ENCODE measurements at places on chromosomes 3 and 15.
A peak's percentile ranks its signal among the peaks of the same experiment; 100 is the strongest.

GRCh38 chr3:71172951-71173350 is 410.6 kb downstream of the FOXP1 start:
- no peak for DNase-seq

- DNase-seq: no peak
These were observed 538.6 kb downstream of the NR2F2 start for GRCh38 chr15:96869122-96869521.

DNA sequence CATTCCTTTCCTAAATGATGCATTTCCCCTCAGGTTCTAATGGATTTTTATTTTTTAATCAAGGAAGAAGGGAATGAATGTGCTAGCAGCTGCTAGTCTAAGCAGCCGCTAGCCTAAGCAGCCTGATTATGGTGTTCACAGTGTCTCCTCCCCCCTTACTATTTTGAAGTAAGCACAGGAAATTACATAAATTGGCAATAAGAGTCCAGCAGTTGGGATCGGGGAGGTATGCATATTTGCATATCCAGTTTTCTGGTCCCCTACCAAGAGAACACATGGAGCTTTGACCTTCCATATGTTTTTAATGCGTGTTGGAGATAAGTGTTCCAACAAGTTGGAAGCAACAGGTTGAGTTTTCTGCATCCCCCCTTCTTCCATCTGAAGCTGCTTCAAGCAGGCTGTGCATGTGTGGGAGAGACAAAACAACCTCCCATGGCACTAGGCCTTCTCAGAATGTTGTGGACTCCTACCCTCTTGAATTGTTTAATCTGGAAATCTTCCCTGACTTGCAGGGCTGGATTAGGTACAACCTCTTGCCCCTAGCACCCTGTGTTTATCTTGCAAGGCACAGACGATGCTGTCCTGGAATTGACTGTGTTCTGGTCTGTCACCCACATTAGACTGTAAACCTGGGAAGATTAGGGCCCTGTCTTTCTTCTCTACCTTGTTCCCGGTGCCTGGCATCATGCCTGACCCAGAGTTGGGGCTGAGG is 124.8 kb upstream of the LRIG1 start:
- DNase-seq: no peak

DNA sequence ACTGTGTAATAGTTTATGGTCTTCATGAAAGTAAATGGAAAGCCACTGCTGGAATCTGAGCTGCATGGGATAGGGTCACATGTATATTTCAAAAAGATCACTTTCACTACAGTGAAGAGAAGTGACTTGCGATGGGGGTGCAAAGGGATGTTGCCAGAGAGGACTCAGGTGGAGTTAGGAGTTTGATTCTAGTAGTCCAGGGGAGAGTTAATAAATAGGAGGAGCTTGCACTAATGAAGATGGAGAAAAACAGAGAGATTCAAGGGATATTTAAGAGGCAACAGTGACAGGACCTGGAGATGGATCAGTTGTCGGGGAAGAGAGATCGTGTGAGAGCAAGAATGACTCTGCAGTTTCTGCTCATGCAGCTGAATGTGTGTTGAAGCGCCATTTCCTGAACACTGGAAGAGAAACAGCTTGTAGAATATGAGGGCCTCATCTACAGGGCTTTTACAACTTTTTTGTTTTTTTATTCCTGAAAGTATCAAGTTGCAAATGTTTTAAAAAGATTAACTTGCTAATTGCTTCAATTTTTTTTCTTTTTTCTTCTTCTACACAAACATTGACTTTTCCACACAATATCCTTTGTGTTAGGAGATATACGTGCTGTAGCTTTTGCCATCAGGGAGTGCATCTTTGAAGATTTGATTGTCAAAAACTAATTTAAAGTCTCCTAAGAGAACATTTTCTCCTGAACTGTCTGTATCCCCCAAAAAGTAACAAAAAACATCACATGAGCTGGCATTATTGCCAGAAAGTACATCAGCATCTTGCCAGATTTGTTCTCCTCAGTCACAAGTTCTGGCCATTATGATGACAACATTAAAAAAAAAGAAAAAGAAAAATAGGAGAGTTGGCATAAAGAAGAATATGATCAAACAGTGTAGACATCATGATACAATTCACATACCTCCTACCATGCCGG is 37.5 kb downstream of the SETMAR start:
- no peak for DNase-seq

GRCh38 chr3:117788506-117788905 is 1078.9 kb downstream of the TUSC7 start:
- DNase-seq: no peak

DNA sequence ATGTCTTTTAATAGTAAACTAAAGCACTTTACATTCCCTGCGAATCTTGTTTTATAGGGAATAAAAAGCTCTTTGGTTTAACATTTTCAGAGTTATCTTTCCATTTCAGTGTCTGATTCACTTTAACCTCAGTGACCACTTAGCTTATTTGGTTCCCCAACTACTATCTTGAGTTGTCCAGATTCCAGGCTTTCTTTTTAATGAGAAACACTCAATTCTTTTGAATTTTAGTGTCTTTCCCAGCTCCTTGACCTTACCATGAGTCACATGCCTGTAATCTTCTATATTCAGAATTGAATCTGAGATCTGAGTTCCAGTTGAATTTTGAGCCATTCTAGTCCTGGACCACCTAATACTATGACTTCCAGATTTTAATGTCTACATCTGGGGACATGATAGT is 144.4 kb downstream of the KCNAB1 start:
- no peak for DNase-seq

DNA sequence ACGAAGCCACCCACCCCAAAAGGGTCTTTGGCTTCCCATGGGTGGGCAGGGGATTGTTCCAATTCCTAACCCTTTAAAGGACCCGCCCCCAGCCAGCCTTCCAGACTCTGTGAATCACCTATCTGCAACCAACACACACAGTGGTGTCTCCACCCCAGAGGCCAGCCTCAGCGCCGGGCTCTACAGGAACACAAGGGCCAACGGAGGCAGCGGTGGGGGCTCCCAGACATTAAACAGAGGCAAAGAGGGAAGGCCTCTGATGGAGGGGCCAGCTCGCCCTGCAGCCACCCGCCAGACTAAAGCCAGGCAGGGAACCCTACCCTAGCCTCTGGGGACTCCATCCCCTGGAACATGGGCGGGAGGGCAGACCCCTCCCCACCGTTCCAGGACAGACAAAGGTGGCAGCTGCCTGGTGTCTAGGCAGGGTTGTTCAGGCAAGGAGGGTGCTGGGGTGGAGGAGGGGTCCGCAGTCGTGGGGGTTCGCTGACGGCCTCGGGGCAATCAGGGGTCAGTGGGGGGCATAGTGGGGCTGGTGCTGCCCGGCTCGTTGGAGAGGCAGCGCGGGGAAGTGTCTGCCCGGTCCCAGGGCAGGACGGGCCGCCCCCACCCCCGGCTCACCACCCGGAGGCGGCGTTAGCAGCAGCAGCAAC is 448 bp downstream of the SHISA5 start:
- DNase-seq: no peak

- DNase-seq: no peak
These were observed 411.0 kb upstream of the ATP11B start for GRCh38 chr3:182382112-182382857.

GRCh38 chr15:34620142-34620541 is 36.7 kb upstream of the GOLGA8B start:
- no peak for DNase-seq

GRCh38 chr3:114363554-114364202 is 69.8 kb downstream of the TIGIT start:
- no peak for DNase-seq

GRCh38 chr15:74788683-74789151 is 6.8 kb downstream of the CSK start:
- no peak for DNase-seq

DNA sequence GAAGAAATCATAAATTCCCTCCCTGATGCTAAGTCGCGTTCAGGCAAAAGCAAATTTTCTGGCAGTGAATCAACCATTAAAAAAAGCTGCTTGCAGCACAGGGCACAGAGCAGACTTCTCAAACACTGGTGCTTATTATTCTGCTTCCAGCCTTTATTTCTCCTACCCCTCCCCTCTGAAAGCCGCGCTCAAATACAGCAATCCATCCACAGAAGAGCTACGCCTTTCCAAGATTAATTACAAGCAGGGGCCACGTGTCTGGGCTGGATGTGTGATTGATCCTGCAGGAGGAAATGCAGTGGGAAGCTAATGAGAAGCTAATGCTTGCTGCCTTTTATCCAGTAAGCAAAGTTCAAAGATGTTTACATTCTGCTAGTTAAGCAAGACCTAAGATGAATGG is 134.9 kb upstream of the TOPAZ1 start:
- no peak for DNase-seq

DNA sequence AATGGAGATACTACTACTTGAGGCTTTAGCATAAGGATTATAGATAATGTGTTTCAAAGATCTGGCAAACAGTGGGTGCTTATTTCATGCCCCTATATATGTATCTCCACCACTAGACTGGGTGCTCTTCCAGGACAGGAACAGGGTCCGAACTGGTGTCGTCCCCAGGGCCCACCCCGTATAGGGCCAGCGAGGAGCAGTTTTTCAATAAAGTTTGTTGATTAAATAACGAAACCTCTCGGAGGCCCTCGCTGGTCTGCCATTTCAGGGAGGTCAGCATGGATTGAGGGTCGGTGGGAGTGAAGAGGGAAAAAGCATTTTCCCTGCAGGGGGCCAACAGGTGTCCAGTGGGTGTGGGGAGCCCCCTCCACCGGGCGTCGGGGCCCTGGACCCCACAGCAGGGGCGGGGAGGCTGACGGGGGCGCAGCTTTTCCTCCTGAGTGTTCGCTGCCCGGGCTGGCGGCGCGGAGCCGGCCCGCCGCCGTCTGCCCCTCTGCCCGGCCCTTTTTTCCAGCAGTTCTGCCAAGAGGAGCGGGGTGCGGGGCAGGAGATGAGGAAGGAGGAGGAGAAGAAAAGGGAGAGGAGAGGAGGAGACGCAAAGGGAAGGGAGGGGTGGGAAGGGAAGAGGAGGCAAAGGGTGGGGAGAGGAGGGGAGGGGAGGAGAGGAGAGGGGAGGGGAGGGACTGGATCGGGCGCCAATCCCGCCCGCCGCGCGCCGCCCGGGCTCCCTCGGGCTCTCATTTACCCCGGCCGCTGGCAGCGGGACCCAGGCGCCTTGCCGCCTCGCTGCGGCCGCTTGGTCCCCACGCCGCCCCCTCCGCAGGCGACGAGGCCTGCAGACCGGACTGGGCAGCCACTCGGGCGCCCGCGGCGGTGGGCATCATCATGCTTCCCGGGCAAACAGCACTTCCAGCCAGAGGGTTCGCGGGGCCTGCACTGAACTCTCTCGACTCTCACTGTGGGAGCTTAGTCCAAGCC is 66.3 kb downstream of the ISG20 start:
- peak; percentile 40 for DNase-seq

- no peak for DNase-seq
These were observed 53.3 kb downstream of the EBLN2 start for GRCh38 chr3:73114711-73115110.

- DNase-seq: no peak
These were observed 47.6 kb downstream of the TXNRD3 start for GRCh38 chr3:126607214-126607908.

DNA sequence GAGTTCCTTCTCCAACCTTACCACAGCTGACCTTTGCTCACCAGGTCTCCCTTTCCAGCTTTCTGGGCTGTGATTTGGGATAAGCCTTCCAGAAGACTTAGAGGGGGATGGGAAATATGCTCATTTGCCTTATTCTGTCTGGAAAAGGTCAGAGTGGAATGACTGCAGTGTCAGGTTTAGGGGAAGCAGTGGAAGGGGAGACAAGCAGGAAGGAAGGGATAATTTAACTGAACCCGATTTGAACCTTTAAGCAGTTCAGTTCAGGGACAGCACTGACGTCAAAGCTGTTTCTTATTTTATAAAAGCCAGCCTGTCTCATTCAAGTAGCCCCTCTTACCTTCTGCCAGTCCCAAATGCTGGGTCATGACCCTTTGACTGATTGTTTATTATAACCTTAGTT is 418.4 kb upstream of the RARB start:
- no peak for DNase-seq

- DNase-seq: peak; percentile 41
These were observed 168.9 kb downstream of the MYRIP start for GRCh38 chr3:39978308-39978707.

DNA sequence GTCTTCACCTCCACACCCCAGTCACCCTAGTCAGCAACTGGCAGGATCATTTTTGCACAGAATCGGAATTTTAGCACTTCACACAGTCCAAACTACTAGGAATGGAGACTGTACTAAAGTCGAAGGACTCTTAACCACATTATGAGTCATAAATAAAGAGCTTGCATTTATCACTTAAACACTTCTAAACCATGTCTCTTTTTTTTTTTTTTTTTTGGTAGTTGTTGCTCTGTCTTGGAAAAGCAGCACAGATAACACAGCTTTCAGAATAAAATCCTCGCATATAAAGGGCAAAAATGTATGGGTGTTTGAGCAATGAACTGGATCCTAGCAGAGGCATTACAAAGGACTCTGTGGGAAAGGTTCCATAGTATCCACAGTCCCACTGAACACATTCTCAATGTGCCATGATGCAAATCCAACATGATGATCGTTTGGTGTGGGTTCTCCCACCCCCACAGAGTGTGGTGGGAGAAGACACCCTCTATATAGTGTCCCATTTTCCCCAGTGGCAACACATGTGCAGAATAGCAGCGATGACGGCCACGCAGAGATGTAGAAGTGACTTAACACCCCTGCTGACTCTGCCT is 47.1 kb downstream of the FOXP1 start:
- no peak for DNase-seq

DNA sequence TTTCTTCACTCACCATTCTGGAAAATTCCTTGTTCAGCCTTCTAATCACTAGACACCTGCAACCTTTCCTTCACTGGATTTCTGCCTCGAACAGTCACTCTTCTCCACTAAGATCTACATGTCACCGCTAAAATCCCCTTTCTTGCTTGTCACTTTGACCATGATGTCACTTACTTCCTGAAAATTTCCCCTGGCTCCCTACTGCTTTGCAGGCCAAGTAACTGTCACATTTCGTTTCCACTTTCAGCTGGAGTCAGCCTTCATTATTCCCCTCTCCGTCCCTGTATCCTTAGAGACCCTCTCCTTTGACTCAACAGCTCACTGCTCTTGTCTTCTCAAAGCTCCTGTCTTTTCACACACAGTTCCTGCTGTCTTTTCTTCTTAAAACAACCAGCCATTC is 15.9 kb downstream of the CHL1 start:
- DNase-seq: no peak

DNA sequence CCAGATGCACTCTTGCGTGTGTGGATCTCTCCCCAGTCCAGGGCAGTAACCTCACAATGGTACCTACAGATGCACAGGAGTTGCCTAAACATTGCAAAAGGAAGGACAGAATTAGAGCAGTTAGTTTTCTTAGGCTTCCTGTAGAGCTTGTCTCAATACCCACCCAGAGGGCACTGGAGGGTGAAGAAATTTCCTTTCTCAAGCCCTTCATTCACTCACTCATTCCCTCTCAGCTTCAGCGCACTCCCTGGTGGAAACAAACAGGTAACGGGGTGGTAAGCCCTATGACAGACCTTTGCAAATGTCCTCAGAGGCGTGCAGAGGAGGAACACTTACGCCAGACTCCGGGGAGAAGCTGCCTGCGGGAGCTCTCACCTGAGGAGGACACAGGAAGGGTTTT is 267.4 kb upstream of the HES1 start:
- no peak for DNase-seq

- no peak for DNase-seq
These were observed 55.8 kb upstream of the DGKG start for GRCh38 chr3:186417791-186418190.

Measured in dorsolateral prefrontal cortex (tissue), 122 donors.